ENCODE measurements at places on chromosomes 4 and X.
A peak's percentile ranks its signal among the peaks of the same experiment; 100 is the strongest.

GRCh38 chr4:141905751-141906150 is 269.4 kb downstream of the IL15 start:
- DNase-seq = no peak

- DNase-seq = no peak
Measured at GRCh38 chrX:40140706-40141499, 43.1 kb upstream of the BCOR start.

- DNase-seq = no peak
Measured at GRCh38 chrX:150692296-150692695, 900 bp upstream of the MTMR1 start.

- no peak for DNase-seq
Measured at GRCh38 chrX:1885116-1885515, 270.3 kb downstream of the ASMT start.

GRCh38 chr4:5770051-5770450 is 59.0 kb downstream of the EVC start:
- DNase-seq = no peak

GRCh38 chrX:41178201-41178600 is 93.0 kb downstream of the USP9X start:
- DNase-seq = no peak

DNA sequence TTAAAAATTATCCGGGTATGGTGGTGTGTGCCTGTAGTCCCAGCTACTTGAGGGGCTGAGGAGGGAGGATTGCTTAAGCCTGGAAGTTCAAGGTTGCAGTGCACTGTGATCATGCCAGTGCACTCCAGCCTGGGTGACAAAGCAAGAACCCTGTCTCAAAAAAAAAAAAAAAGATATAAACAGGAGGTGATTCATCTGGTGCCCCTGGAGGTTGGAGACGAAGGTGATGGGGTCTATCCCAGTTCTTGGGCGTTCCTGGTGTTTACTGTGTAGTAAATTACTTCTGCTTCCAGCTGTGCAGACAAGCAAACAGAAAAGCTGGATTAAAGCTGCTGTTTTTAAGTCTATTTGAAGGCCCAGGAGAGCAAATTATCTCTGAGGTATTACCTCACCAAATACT is 19.9 kb downstream of the GPKOW start:
- no peak for DNase-seq

- no peak for DNase-seq
Measured at GRCh38 chr4:147773261-147774184, 41.6 kb downstream of the ARHGAP10 start.

DNA sequence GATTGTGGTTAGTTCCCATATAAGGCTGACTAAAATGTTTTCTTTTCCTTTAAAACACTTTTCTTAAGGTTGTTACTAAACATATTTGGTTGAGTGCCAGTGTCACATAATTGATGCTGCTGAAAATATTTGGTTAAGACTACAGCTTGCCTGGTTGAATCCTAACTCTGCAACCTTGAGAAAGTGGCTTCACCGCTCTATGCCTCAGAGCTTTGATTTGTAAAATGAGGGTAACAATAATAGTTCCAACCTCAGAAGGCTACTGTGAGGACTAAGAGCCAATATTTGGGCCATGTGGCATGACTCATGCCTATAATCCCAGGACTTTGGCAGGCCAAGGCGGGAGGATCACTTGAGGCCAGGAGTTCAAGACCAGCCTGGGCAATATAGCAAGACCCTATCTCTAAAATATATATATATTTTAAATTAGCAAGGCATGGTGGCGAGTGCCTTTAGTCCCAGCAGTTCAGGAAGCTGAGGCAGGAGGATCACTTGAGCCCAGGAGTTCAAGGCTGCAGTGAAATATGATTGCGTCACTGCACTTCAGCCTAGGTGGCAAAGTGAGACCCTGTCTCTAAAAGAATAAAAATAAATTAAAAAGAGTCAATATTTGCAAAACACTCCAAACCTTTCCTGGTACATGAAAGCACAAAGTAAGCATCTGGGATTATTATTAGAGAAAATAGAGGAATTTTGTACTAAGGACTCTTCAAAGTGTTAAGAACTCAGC is 7.1 kb upstream of the NEIL3 start:
- DNase-seq = no peak

DNA sequence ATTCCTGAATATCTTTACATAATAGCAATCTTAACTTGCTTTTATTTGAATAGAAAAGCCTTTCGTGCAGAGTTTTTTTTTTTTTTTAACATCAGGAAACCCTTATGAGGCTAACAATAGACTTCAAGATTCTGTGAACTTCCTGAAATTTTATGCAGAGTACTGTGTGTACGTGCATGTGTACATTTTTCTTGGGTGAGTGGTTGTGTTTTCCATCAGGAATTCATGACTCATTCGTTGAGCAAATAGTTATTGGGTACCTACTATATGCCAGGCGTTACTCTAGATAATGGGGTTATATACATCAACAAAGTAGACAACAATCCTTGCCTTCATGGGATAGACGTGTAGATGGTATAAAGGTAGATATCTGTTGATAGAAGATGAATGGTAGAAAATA is 59.1 kb downstream of the MRPL1 start:
- DNase-seq = no peak

DNA sequence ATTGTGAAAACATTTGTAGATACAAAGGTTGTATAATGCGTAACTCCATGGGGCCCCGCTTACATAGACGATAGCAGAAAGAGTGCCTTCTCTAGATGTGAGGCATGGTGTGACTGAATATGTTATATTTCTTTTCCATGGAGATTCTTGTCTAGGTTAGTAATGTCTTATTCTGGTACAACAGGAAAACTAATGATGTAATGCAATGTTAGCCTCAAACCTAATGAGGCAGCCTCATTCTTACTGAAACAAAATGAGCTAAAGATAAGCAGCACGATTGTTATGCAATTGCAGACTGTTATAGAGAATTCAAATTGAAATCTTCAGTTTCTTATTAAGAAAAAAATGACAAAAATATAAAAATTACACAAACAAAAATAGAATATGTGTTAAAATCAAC is 171.1 kb upstream of the ANKRD50 start:
- no peak for DNase-seq

DNA sequence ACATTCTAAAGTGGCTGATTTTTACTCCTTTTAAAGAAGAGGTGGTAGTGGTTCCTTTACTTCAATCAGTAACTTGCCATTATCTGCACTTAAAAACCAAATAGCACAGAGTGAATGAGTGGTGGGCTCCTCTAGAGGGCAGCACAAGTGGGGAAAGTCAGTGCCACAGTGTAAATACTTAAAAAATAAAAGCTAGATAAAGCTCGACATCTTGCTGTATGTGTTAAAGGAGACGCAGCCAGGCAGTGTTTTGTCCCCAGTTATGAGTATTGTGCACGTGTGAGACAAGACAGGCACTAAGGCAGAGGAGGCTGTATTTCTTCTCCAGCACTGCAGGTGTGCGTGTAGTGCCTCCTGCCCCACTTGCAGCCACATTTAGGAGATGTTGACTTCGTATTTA is 24.6 kb downstream of the NAP1L5 start:
- DNase-seq = no peak

DNA sequence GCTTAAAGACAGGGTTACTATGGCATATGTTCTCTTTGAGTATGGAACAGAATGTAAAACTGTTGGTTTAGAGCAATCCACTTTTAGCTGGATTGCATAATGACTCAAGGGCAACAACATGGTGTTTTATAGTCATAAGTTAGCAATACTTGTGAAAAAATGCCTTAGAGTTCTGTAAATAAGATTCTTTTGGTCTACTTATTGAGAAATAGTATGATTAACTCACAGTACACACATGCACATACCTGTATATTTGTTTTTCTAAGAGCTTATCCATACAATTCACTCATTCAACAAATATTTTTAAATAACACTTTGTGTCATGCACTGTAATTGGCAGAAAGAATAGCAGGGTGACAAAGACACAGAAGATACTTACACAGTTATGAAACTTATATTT is 1415.5 kb downstream of the PCDH7 start:
- DNase-seq = no peak

GRCh38 chr4:126965877-126966276 is 666.9 kb upstream of the INTU start:
- no peak for DNase-seq

- no peak for DNase-seq
Measured at GRCh38 chr4:167020410-167020809, 213.9 kb downstream of the SPOCK3 start.

DNA sequence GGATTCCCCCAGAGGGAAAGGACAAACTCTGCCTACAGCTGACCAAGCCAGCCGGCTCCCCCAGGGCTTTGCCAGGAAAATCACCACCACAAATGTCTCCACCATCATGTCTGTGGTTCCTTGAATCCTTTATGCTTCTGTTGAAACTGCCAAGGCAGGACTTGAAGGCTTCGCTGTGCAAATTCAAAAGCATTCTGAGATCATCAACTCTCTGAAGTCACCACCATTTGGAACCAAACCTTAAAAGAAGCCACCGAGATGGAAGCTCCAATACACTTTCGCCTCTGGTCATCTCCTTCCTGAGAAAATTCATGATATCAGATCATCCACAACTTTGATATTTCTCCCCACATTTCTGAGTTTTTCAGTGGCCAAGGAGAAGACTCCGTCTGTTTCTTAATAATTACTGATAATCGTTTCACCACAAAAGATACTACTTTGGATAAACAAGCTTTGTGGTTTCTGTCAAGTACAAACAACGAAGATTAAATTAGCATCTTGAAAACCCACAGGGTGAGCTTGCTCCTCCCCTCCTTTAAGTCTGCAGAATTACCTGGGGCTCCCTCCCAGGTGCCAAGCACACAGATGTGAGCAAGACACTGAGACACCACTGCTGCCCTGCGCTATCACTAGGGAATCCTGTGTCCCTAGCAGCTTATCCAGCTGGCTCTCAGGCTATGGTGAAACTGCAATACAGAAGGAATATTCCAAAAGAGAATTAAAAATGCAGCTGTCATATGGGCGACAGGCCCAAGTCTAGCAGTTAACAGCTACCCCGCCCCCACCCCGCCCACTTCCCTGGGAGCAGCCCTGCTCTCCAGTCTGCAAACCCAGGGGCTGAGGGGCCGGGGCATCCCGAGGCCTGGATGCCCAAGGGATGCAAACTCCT is 125.0 kb upstream of the TBL1X start:
- no peak for DNase-seq

DNA sequence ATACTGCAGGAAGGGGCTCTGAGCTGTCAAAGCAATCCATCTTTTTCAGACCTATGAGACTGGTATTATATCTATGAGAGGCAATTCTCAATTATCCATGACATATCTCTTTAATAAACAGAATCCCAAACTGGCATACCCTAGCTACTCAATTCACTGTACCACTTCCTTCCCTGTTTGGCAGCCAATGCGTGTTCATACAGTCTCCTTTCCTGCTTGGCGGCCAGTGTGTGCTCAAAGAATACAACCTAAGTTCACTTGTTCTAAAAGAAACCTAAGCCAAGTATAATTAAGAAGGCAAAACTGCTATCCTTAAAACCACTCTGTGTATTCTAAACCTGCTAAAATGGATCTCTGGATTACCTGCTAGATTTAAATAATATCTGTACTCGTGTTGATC is 38.3 kb downstream of the ARHGEF9 start:
- DNase-seq = no peak

GRCh38 chr4:25246680-25247611 is 13.1 kb downstream of the PI4K2B start:
- no peak for DNase-seq

GRCh38 chr4:78167510-78167909 is 110.4 kb downstream of the FRAS1 start:
- no peak for DNase-seq

DNA sequence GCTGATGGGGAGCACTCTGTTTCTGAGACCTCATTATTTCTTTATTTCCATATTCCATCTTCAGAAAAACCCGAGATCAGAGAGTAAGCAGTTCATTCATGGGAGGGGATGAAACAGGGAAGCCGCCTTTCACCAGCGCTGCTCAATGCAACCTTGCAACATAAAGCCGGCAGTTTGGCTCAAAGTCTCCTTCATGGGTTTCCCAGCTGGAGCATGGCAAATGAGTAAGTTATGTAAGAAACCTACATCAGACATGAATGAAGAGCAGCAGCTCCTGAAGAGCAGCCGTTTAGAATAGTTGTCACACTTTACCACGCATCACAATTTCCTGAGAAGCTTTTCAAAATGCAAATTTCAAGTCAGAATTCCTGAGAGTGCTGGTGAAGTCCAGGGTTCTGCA is 578.8 kb downstream of the FSTL5 start:
- DNase-seq = no peak

- no peak for DNase-seq
Measured at GRCh38 chrX:7515681-7516413, 327.1 kb upstream of the VCX start.

- no peak for DNase-seq
Measured at GRCh38 chr4:101682946-101683345, 107.6 kb upstream of the BANK1 start.

GRCh38 chrX:133403984-133404383 is 11.3 kb downstream of the GPC4 start:
- no peak for DNase-seq

- DNase-seq = no peak
Measured at GRCh38 chr4:163482190-163482589, 8.6 kb upstream of the TKTL2 start.

- no peak for DNase-seq
Measured at GRCh38 chrX:109384699-109385098, 97.2 kb downstream of the GUCY2F start.

DNA sequence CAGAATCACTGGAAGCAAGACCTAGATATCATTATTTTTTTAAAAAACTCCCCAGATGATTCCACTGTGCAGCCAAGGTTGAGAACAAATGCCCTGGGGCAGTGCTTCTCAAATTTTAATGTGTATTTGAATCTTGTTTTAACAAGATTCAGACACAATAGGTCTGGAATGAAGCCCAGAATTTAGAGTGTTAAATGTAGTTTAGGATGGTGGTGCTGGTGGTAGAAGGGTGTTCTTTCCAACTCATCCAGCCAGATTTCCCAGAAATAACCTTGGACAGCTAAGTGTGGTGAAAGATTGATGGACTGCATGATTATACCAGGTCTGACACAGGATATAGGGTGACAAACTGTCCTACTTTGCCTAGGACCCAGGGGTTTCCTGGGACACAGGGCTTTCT is 120.1 kb upstream of the MED14 start:
- no peak for DNase-seq

GRCh38 chr4:62117886-62118285 is 917.8 kb downstream of the ADGRL3 start:
- DNase-seq = no peak

DNA sequence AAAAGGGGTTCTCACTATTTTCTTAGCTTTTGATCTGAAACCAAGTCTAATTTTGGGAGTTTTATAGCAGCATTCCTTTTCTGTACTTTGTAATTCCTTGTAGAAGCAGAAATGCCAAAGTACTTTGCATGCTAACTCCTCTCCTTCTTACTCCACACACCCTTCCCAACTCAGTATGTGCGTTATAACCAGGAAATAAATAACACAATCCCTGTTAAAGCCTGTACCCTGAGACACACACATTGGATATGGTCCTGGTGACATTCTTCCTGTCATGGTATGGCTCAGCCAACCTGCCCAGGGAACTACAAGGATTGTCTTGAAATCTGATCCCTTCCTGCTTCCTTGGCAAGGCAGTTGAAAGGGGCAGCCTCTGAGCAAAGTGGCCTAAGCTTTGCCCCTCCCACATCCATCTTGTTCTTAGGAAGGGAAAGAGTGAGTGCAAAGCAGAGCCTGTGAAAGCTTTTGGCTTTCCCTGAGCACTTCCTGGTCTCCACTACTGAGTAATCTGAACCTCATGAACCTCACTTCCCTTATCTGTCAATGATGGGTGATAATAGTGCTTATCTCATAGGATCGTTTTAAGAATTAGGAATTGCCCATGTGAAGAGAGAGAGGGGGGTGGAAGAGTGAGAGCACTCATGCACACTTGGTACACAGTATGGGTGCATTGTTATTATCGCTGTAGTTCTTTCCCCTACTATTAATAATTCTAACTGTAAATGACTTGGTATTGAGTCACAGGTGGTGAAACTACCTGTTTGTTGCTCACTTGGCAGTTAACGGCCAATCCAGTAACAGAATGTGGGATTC is 109.3 kb downstream of the AFF2 start:
- peak; percentile 40 for DNase-seq
